ENCODE measurements at places on chromosomes 16 and 17.

DNA sequence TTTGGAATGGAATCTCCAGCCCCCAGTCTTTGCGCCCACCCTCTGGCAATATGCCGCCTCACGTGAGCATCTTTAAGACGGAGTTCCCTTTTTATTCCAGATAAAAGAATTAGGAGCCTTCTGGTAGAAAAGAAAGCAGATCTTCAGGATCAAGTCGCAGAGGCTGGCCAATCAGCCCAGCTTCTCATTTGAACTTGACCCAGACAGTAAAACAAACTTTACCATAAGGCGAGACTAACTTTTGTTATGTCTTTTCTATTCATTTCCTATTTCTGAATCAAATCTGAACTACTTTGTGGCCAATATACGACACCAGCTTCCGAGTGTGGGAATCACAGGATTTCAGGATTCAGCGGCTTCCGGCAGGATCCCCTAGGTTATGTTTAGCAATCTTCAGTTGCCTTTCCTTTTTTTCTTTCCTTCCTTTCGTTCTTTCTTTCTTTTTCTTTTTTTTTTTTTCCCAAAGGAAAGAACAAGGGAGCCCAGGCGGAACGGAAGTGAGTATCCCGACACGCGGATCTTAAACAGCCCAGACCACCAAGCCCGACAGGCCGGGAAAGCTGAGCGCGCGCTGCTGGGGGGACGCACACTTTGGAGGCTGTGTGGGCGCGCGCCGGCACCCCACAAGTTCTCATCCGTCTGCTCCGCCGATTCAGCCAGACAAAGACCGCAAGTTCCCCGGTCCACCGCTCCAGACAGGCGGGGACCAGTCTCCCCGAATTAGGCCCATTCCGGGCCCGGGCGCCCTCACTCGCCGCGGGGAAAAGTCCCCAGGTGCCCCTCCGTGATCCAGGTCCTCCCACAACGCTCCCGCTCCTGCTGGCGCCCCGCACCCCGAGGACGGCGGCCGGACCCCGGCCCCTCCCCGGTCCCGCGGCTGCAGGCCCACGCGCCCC, 633 bp downstream of the TBC1D16 start:
- peak; percentile 41 for DNase-seq

DNA sequence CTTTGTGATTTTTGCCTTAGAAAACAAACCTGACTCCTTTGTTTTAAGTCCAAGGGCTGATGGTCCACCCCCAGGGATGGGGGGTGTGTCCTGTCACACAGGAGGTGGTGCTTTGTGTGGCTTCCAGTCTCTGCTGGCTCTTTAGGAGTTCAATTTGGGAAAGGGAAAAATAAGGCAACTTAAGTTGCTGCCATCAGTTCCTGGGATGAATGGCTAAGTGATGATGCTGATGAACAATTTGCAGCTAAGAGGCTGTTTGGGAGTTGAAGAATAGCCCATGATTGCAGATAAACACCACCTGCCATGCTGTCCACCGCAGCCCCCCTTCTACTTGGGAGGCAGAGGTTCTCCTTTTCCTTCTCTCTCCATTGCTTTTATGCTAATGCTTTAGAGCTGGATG, 40.2 kb downstream of the ARL4D start:
- no peak for DNase-seq

- peak; percentile 68 for DNase-seq
These were observed 302.7 kb upstream of the PMFBP1 start for GRCh38 chr16:72474501-72475123.

- DNase-seq: peak; percentile 96
These were observed 25.5 kb downstream of the NSMCE1 start for GRCh38 chr16:27242868-27243590.

- DNase-seq: peak; percentile 73
These were observed 5.7 kb downstream of the TRIM47 start for GRCh38 chr17:75872434-75873351.
